Stimulated activated CD8-positive, alpha-beta memory T cell treated with anti-CD3 and anti-CD28 coated beads, Interleukin-7, amount 100 ng/mL, for 4 hours (primary cell): ENCODE measurements at places on chromosomes 5 and 9.

DNA sequence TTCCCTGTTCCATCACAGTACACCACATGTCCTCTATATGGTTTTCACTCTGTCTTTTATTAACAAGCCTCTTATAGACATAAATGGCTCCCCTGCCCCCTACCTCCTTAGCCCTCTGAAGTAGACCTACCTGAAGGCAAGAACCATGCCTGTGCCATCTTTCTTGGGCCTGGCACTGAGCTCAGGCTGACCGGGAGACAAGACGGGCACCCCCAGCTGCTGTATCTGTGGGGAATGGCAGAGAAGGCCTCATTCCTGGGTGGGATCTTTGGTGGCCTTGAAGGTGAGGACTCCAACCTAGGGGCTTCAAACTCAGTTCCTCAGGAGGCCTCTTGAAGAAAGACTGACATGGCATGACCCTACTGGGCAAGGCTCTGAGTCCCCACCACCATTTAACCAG, 109.9 kb downstream of the GABBR2 start:
- no peak for DNase-seq

DNA sequence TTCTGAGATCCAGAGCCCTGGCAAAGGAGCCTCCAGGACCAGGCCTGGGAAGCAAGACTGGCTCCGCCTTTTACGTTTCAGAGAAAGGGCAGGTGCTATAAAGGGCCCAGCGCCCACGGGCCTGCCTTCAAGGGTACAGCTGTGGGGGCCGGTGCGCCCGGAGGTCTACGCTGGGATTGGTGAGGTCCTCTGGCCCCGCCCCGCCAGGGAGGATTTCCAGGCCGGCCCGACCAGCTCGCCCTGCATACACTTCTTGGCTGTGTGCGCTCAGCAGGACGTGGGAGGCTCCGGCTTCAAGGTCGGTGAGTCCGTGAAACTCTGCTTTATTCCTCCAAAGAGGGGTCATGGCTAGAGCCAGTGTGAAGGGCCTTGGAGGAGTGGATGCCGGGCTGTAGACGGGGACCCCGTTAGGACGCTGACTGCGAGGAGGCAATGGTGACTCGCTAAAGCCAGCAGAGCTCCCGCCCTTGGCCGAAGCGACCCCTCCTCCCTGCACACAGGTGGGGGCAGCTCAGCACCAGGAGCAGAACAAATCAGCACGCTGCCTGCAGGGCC, at the start of gene CKMT2:
Gene CKMT2 (plus strand): TSS at position 243 of the 555 bp plus-strand sequence. CDS start 17,811 bp downstream, outside the sequence.
- no peak for DNase-seq

DNA sequence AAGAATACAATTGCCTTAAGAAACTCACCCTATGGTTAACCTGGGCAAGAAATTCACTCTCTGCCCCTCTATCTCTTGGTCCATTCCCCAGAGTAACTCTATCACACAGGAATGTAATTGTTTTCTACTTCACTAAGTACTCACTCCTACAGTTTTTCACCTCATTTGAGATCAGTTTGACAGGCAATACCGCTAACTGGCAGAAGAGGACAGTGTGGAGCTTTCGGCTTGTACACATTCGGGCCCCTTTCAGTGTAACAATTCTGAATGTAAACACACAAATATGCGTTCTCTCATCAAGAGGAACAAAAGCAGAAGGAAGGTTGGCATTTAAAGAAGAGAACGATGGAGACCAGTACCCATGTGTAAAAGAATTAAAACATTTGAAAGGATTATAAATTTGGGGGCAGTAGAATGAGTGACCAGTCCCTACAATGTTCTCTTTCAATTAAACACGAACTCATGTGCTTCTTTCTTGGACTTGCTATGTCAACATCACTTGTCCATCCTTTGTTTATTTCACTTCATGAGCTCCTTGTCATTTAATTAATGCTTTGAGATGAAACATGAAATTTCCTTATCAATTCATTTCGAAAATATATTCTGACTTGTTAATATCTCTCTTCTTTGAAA, 188.5 kb upstream of the GRAMD2B start:
- no peak for DNase-seq

DNA sequence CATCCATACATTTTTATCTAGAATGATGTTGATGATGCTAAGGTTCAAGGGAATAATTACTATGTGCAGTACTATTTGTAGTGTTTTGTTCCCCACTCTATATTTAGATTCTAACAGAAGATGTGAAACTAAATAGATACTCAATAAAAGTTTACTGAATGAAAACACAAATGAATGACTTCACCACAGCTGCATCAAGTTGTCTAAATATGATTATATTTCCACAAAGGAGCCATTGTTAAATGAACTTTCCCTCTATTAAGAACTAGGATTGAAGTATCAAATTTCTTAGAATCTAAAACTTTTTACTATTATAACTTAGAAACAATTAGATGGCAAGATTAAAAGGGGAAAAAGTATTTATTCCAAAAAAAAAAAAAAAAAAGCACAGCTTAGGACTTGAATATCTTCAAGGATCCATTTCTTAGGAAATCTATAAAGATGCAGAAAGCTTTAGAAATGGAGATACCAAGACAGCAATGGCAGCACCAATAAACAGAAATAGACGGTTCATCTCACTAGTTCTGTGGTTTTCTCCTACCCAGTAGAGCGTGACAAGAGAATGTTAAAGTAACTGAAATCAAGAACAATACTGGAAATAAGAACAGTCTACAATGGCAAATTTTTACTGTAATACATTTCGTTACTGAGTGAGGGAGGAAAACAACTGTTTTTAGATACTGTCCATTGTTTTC, 347.6 kb downstream of the EBF1 start:
- no peak for DNase-seq

- DNase-seq = no peak
Measured at GRCh38 chr9:20630241-20630943, 8.1 kb upstream of the MLLT3 start.

DNA sequence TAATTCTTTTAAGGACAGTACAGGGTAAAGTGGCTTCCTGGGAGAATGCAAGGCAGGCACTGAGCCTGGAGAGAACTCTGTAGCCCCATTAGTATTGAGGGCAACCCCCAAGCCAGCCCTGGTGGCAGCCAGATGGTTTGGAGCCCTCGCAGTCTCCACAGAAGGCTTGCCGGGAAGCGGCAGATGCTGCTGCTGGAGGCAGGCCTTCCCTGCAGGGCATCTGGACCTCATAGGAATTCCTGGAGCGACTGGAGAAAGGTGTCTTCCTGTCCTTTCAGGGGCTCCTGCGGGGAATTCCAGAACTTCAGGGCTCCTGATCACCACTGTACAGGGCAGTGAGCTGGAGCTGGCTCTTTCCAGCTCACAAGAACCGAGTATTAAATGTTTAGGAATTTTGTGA, 167.5 kb downstream of the INSYN2B start:
- no peak for DNase-seq

GRCh38 chr9:88399966-88400365, 11.7 kb downstream of the SPIN1 start:
- no peak for DNase-seq

GRCh38 chr9:131140550-131140949, 15.2 kb downstream of the NUP214 start:
- no peak for DNase-seq

DNA sequence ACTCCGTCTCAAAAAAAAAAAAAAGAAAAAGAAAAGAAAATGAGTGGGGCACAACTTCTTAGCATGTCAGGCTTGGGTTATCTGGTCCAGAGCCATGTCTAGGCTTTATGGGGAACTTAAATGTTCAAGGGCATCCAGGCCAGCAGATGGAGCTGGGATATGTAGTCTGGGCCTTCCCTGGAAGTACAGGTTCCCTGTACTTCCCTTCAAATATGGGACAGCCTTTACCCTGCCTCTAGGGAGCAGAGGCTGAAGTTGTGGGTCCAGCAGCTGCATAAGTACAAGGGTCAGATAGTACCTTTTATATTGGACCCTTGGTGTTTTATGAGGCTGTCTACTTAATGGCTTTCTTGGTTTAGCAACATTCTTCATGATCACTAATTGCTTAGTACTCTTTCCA, 42.1 kb downstream of the FAF2 start:
- DNase-seq = no peak

DNA sequence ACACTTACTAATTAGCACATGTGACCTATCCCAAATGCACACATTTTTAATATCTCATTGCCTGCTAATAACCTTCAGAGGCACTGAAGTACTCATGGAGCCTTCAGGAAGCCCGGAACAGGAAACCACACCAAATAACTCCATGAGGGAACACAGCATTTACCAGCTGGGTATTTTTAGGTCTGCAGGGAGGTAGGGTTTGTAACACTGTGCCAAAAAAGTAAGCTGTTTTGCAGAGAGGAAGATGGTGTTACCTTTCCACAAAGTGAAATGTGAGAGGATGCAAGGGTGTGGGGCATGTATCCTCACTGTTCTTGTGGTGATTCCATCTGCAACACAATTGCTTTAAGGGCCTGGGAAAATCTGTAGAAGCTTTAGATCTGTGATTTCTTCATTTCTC, 64.4 kb downstream of the NUDT12 start:
- no peak for DNase-seq

DNA sequence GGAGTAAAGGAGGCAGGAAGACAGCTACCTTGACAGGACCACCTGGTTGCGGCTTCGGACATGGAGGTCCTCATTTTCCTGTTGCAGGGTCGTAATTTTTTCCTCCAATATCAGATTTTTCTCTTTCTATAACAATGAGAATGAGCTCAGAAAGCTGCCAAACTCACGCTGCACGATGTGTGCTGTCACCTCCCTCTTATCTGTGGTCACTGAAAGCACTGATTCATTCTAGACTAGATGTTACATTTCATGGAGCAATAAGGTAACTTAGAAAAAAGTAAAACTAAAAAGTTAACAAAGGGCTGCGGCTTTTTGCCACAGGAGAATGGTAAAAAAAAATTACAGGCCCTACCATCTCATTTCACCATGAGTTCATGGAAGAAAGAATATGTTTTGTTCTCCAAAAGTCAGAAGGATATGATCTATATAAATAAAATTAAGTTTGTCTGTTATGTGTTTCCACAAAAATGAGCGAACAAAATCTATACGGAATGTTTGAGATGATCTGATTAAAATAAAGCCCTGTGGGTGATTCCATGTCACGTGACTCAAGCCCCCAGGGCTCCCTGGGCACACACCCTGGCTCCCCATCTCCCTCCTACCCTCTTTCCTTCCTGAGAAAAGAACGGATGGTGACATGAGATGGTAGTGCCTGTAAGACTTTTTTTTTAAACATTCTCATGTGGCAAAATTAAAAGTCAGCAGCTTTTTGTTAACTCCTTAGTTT, 26.9 kb upstream of the ANXA6 start:
- DNase-seq = no peak

GRCh38 chr5:150633429-150633828, 7.0 kb upstream of the SYNPO start:
- DNase-seq = no peak

- DNase-seq = no peak
Measured at GRCh38 chr5:162801235-162801634, 636.2 kb upstream of the CCNG1 start.

DNA sequence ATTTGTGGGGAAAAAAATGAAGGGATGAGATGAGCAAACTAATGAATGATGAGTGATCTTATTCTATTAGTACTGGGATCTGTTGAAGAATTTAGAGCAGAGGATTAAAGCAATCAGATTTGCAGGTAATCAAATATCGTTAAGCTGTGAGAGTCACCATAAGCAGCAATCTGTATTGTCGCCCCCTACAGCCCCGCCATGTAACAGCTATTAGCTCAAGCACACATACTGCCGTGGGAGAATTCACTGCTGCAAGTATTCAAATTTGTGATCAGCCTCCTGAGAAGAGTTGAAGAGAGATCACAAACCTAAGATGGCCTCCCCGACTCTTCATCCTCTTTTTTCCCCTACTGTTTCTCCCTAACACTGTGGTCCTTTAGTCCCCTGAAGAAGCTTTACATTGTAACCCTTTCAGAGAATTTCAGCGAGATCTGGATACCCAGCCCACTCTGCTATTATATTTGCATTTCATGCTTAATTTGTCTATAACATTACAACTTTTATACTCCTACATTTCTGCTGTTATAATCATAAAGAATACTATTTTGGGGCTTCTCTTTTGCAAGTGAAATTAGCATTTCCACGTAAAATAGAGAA, 28.5 kb upstream of the PHF24 start:
- no peak for DNase-seq
